ENCODE measurements at places on chromosomes 3 and 15. TPM values are rescaled to one million over a fixed set of nuclear protein-coding genes. Genes with fewer than 3 reads are reported as not detected.

CYP1A2 gene
- total RNA-seq, result not detected

SERPINI2 gene
- not detected for total RNA-seq

WWTR1 gene
- 393 TPM for total RNA-seq

CGGBP1 gene
- total RNA-seq, result 68.6 TPM

DENND4A gene
- 30.2 TPM for total RNA-seq

C2CD4B gene
- total RNA-seq, result 58.1 TPM

GPR62 gene
- total RNA-seq, result under 0.01 TPM

CCR8 gene
- total RNA-seq, result not detected

ARPIN gene
- total RNA-seq, result 10.3 TPM

BFSP2 gene
- not detected for total RNA-seq

VILL gene
- 5.8 TPM for total RNA-seq

SEMA5B gene
- total RNA-seq, result not detected

ZNF662 gene
- total RNA-seq, result 3.2 TPM

TMCO5A gene
- total RNA-seq, result not detected

DUOXA2 gene
- not detected for total RNA-seq

CHDH gene
- total RNA-seq, result 0.10 TPM

C3orf49 gene
- not detected for total RNA-seq

CLRN1 gene
- not detected for total RNA-seq

CHST13 gene
- total RNA-seq, result not detected

BCHE gene
- total RNA-seq, result 3.8 TPM

SETD5 gene
- 124 TPM for total RNA-seq

SNAPC5 gene
- total RNA-seq, result 15.0 TPM

MOBP gene
- total RNA-seq, result 0.19 TPM

GJD2 gene
- total RNA-seq, result not detected

STARD9 gene
- total RNA-seq, result 27.1 TPM

SLC7A14 gene
- 2.0 TPM for total RNA-seq

SPTSSB gene
- not detected for total RNA-seq

TM4SF4 gene
- not detected for total RNA-seq

CA12 gene
- 1.2 TPM for total RNA-seq

AADAC gene
- 0.86 TPM for total RNA-seq

Data from vein endothelial cell (primary cell).